ENCODE measurements at places on chromosomes 11 and 22.

DNA sequence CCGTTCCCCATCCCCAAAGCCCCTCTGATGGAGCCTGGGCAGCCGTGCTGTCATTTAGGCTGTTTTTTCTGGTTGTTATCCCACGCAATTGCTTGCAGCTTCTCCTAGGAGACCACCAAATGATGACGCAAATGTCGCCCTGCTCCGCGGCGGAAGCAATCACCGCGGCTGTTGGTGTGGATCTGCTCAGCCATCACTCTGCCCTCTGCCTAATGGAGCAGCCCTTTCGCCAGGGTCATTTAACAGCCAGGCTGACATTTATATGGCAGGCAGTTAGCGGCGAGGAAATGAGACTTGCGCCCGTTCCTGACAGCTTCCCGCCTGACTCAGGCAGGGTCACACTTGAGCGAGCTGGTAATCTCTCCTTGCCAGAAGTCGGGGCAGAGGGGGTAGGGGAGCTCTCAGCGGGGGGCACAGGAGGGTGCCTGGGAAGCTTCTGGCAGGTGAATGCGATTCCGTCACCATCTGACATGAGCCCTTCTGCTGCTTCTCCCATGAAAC is 97.9 kb upstream of the RTL6 start:
- peak; percentile 60 for DNase-seq

DNA sequence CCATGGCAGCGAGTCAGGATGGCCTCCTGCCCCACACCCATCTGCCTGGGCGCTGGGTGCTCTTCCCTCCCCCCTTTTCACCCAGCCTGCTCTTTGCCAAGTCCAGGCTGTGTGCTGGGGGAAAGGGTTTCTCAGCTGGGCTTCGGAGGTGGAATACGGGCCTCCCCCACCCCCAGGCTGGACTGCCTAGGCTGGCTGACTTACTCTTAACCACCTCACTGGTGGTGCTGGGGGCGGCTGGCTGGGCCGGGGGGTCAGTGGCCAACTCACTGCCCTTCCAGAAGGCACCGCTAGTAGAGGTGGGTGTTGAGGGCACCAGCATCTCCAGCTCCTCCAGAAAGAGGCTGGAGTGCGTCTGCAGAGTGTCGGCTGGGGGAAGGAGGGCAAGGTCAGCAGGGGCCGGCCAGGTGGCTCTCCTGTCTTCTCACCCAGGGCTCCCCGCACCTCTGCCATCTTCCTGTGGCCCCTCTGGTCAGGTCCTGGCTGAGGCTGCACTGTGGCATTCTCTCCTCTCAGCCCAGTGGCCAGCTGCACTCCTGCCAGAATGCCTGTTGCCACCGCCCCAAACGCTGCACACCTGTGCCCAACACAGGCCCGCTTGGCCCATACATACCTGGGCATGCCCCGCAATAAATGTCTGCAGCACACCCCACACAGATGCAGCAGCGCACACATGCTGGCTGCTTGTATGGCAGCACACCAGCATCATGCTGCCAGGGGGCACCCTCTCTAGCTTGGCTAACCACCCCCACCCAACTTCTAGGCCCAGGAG is 9.7 kb downstream of the PITPNM1 start:
- DNase-seq, result no peak

- DNase-seq, result no peak
Observed at GRCh38 chr11:4664786-4665185, 21.0 kb downstream of the OR51E1 start.

DNA sequence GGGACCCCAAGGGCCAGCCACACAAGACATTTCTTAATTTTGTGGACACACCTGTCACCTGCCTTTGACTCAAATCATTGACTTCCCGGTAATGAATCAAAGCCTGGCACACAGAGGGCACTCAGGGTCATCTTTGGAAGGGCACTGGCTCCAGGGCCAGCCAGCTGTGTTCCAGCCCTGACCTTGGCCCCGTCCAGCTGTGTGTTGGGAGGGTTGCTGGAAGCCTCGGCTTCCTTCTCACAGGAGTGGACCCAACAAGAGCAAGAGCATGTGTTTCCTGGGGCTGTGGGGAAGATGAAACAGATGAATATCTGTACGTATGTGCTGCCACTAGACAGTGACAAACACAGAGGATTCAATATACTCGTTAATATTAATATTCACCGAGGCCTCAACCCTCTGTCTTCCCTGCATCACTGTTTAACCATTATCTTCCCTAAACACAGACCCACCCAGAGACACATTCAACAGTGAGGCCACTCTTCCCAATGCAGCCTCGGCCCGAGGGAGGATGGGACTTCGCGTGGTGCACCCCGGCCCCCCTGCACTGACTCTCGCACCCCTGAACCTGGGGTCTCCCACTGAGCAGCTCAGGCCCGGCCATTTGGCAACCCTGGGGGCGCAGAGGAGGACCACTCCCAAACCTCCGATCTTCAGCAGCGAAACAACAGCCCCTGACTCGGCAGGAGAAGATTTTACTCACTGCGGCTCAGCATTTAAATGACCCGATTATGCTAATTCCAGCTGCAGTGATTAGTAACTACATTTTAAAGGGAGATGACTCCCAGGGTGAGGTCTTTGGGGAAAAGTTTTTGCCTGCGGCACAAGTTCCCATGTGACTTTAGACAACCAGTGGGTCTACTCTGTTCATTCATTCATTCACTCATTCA is 45.7 kb downstream of the PHF21B start:
- DNase-seq, result no peak

- DNase-seq, result peak; percentile 74
Observed at GRCh38 chr11:74929431-74930363, 19.2 kb downstream of the XRRA1 start.

GRCh38 chr11:8584082-8584481 is 9.9 kb downstream of the STK33 start:
- DNase-seq, result no peak

- no peak for DNase-seq
Observed at GRCh38 chr11:74650498-74650897, 58.1 kb downstream of the POLD3 start.

- peak; percentile 74 for DNase-seq
Observed at GRCh38 chr11:76782531-76783293, 444 bp upstream of the TSKU start.

GRCh38 chr11:35794333-35794732 is 131.8 kb downstream of the TRIM44 start:
- DNase-seq, result no peak

GRCh38 chr11:35681163-35681767 is 18.7 kb downstream of the TRIM44 start:
- DNase-seq, result no peak

- no peak for DNase-seq
Observed at GRCh38 chr11:68076371-68077042, 37.7 kb downstream of the TCIRG1 start.

GRCh38 chr22:24185501-24186351 is 4.4 kb downstream of the SUSD2 start:
- DNase-seq, result no peak

DNA sequence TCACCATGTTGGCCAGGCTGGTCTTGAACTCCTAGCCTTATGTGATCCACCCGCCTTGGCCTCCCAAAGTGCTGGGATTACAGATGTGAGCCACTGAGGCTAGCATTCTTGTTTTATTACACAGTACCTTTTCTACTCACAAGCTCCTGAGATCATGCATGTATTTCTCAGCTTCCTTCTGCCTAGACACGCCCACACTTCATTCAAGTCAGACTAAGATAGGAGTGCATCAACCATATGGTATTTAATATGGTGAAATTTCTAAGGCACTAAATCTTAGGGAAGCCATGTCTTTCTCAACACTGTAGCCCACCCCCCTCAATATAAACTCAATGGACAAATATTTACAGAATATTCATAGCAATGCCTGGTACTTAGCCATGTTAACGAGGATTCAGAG is 62.1 kb downstream of the SLC25A17 start:
- DNase-seq, result no peak

DNA sequence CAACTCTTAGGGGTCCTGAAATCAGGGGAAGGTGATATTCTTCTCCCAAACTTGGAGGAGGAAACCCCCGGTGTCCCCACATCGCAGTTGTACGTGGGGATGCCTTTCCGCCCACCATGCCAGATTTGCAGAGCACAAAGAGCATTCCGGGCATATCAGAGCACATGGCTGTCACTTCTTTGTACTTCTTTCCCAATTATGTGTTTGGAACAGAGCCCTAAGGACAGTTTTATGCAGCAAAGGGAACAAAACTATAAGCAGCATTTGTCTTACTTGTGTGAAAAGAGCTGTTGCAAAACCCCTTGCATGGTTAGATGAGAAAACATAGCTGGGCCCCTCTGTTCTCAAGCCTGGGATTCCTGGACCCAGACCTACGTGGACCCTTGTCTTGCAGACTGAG is 41.2 kb downstream of the NTM start:
- no peak for DNase-seq

GRCh38 chr11:65524014-65524740 is 706 bp upstream of the SCYL1 start:
- no peak for DNase-seq

DNA sequence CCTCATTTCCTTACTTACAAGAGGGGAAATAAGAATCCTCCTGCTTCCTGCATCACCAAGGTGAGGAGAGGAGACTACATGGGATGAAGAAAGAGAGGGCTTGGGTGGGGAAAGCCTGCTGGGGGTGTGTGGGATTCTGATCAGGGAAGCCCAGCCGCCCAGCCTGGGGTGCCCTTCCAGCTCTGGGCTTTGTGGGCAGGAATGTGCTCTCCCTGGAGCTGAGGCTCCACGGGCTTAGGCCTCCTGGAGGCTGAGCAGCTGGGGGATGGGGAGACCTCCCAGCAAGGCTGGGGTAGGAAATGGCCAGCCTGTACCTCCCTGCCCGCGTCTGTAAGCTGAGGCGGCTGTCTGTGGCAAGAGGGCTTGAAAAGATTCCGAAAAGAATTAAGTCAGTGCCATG is 206.1 kb downstream of the GRIK4 start:
- DNase-seq, result no peak

DNA sequence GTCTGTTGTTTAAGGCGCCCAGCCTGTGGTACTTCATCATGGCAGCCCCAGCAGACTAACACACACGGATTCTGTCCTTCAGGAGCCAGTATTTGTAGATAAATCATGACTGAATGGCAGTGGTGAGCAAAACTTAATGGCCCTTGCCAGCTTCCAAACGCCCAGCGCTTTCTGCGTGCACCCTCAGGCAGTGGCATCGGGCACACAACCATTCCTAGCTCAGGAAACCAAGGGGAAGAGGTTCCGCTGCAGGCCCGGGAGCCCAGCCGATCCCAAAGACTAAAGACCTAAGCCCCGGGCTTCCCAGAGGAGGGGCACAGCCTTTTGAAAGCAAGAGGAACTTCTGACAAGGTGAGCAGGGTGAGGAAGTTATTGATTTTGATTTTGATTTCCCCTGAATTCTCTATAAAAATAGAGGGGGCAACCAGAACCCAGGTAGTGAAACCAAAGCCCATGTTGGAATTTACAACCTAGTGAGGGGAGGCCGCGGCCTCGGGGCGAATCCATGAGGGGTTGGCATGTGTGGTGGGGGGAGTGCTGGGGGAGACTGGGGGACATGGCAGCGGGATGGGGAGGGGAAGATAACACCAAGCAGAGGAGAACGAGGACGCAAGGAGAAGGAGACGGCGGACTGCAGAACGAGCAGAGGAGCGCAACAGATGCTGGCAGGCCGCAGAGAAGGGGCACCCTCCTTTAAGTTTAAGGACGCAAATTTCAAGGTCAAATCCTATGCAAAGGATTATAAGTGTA is 79.9 kb upstream of the SEPTIN5 start:
- DNase-seq, result no peak

GRCh38 chr11:22666325-22666687 is at the start of gene GAS2:
Gene GAS2 (plus strand): TSS chr11:22666611. CDS start chr11:22674870, 8,259 bp downstream.
- no peak for DNase-seq

- DNase-seq, result no peak
Observed at GRCh38 chr11:86483940-86484794, 109.5 kb downstream of the CCDC81 start.

GRCh38 chr11:34805937-34806336 is 110.2 kb downstream of the APIP start:
- DNase-seq, result no peak
